Erythroblast (primary cell): ENCODE measurements at places on chromosomes 13 and 19.

GRCh38 chr13:113887700-113888201 is 23.9 kb upstream of the GAS6 start:
- DNase-seq = no peak

- DNase-seq = no peak
Observed at GRCh38 chr19:1470305-1471009, 8.6 kb downstream of the C19orf25 start.

DNA sequence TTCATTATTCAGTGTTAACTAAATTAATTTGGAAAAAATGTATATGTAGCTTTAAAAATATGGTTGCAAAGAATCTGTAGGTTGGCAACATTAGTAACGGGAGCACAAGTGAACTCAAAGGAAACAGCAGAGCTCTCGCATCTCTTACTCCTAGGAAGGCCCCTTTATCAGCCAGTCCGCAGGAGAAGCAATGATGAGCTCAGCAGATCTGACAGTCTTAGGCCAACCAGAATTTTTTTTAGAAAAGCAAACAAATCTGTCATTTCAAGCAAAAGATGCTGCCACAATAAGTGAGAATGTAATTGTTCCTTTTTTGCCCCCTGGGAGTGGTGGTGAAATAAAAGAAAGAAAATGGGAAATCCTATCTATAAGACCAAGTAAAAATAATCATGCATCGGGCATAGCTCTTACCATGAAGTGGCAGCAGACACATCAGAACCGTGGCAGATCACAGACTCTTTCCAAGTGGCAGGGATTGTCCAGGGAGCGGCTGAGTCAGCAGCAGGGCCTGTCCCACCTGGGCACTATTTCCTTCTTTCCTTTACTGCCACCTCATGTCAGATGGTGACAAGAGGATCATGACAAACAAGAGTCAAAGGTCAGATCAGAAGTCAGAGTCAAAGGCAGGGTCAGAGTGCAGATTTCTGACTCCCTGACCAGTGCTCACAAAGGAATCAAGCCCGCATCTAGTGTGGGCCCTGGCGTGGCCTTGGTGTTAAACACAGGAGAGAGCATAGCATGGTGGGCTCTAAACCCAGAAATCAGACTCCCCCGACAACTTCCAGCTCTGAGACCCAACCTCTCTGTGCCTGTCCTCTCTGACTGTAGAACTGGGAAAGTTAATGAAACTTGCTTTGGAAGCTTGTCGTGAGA is 84.0 kb upstream of the MTIF3 start:
- DNase-seq = peak; percentile 62

DNA sequence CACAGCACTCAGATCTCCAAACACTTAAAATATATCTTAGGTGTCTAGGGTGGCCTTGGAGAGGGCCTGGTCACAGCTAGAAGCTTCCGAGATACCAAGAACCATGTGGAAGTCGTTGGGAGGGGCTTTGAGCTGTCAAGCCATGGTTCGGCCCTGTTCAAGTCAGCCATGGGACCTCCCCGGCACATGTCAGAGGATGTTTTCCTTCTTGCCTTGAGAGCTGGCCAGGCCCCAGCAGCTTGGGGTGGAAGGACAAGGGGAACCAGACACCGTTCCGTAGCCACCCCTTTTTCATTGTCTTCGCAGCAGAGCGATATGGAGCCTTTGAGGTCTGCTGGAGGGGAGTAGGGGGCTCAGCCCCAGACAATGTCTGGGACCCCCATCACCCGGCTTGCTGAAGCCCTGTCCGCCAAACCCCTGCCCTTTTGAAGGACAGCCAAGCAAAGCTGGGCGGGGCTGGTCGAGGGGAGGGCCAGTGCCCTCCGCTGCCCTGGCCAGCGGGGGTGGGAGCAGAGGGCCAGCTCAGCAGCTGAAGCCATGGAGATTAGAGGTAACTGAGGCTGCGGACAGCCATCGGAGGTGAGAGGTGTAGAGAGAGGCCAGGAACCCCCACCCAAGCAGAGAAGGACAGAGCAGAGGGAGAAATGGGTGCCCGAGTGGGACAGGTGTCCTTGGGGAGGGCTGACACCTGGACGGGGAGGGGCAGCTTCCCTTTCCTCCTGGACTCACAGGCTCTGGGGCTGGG is 435 bp downstream of the KLK11 start:
- DNase-seq = no peak
